GM04503 (cell line): ENCODE measurements at places on chromosomes 13 and 19.

- DNase-seq, result no peak
Observed at GRCh38 chr13:51453959-51454703, 1.3 kb upstream of the INTS6 start.

DNA sequence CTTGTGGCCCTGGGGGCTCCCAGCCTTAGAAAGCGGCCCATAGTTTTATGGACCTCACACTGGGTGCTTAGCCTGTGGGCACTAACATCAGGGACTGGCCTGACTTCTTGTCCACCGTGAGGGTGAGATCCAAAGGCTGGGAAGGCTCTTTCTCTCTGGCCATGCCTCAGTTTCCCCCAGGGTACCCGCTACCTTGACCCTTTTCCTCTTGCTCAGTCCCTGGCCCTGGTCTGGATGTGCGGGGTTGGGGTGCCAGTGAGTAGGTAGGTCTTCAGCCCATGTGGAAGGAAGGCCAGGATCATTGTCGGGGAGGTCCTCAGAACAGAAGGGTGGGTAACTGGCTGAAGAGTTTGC is 1.6 kb upstream of the TMEM161A start:
- no peak for DNase-seq

GRCh38 chr19:10290876-10291553 is 1.3 kb downstream of the ICAM5 start:
- DNase-seq, result no peak

DNA sequence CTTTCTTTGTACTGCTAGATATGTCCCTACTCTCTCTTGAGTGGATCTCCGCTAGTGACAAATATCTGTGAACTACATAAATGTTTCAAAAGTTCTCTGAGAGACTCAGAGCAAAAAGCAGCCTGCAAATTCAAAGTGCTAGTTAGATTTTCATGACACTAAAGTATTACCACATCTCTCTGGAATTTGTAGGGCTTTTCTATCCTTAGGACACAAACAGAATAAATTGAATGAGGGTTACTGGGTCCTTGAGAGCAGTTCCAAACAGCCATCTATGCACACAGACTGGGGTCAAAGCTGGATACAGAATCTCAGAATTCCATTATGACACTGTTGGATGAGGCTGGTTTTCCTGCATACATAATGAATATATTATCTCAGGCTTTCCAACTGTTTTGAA is 953.2 kb downstream of the DIAPH3 start:
- DNase-seq, result no peak

DNA sequence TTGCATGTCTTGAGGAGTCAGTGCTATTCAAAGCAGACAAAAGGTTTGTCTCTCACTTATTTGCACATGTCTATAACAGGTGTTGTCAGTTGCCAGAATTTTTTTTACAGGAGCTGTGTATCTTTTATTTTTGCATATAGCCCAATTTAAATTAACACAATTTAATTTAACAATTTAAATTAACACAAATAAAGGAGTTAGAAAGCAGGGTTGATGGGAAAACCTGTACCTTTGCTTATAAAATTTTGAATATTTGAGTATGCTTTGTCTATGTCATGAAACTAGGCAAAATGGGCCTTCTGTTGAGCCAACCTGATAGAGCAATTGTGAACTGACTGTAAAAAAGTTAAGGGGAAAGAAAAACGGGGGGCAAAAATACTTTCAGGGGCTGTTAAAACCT is 78.0 kb downstream of the MAP4K1 start:
- no peak for DNase-seq

DNA sequence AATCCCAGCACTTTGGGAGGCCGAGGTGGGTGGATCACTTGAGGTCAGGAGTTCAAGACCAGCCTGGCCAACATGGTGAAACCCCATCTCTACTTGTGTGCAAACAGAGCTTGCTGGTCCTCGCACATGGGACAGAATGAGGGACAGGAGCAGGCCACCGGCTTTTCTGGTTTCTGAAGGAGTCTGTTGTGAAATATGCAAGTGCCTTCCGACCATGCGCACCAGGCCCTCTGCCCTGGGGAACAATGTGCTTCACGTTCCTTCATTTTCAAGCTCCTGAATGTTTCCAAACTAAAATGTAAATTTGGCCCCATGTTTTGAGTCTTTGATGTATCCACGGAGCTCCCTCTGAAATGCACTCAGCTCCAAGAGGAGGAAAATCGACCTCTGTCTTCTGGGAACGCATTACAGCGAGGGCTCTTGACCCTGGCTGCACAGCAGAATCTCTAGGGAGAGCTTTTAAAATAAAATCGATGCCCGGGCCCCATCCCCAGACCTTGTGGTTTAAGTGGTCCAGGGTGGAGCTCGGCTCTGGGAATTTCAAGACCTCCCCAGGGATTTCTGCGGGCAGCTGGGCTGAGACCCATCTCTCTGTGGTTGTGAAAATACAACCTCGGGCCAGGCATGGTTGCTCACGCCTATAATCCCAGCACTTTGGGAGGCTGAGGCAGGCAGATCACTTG is 9.3 kb upstream of the ACP4 start:
- no peak for DNase-seq

DNA sequence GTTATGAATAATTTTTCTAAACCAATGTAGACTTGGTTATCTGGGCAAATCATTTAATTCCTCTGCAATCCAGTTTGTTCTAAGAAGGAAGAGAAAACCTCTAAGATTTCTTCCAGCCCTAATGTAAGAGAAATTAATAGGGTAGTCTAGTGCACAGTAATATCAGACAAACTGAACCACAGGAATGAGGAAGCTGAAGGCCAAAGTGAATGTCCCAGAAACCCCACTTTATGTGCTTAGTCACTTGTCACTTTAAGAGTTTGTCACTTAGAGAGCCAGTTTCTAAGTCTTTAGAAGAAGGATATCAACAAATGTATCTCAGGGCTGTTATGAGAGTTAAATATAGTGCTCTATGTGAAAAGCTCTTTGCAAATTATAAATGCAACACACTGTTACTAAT is 750.6 kb downstream of the DIAPH3 start:
- no peak for DNase-seq

DNA sequence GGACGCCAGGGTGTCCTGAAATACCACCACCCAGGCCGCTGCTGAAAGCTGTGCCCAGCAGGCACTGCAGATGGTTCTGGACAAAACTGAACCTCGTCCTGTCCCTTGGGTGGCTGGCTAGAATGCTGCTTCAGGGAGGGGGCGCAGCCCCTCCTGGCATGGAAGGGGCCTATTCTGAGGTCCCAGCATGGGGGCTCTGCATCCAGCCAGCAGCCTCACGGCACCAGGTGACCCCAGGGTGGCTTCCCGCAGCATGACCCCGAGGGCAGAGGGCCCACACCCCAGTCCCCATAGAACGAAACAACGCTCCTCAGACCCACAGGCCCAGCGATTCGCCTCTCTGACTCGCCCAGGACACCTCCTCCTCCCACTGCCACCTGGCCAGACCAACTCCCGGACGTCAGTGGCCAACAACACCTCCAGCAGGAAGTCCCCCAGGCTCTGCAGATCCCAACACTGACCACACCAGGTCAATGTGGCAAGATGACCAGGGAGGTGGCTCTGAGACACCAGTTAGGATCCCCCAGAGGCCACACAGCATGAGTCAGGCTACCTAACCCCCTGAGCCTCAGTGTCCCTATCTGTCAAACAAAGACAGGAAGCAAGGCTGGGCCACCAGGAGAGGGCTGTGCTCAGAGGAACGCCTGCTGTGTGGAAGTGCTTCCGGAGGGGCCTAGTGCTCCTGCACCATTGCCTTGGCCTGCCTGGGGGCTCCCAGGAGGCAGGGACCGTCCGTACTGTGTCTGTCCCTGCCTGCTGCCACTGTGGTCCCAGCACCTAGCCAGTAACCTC is 6.1 kb downstream of the MKNK2 start:
- DNase-seq, result no peak

GRCh38 chr19:46731584-46731983 is 14.3 kb upstream of the FKRP start:
- no peak for DNase-seq

GRCh38 chr13:75395901-75396300 is 86.1 kb downstream of the TBC1D4 start:
- no peak for DNase-seq

DNA sequence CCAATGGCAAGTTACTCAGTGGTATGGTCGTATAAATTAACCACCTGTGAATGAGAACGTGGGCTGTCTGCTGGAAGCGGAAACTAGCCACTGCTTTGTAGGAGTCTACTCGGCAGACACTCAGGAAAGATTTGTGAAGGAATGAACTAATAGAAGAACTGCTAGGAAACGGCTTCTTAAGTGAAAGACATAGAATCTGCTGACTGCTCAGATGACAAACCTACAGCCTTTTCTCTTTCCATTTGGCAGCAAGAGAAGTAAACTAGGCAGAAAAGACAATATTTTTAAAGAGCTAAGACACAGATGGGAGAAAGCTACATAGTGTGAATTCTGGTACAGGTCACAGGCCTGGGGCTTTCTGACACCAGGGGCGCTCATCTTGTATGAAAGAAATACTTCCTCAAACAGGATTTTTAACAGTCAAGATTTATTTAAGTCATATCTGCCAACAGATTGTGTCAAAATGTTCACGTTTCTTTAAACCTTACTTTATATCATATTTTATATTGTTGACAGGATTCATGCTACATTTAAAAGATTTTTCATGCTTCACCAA is 78.4 kb downstream of the MIPEP start:
- DNase-seq, result no peak

DNA sequence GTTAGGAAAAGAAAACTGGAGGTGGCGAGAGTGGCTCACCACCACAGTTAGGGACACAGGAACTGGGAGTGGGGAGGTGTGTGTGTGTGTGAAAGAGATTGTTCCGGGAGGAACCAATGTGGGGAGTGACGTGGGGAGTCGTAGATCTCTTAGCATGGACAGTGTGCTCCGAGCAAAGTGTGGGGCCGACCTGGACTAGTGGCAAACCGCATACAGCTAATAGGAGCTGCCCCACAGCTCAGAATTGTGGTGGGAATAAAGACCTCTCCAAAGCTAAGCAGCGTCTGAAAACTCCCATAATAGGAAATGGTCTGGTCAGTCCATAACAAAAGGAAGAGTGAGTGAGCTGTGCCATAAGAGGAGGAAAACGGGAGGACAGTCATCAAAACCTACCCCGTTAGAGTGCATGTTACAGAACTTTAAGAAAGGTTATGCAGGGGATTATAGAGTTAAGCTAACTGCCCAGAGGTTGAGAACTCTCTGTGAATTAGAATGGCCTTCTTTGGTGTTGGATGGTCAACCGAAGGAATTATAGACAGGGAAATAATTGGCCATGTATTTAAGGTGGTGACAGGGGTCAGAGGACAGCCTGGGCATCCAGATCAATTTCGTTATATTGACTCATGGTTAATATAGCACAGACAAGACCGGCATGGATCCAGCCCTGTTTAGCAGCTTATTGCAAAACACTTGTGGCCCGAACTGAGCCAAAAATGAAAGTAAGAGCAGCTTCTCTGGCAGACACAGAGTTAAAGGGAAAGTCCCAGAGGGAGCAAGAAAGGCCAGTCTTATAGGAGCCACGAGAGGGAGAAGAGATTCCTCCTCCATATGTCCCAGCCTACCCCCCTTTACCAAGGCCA is 8.9 kb upstream of the SLC15A1 start:
- DNase-seq, result no peak

- DNase-seq, result no peak
Observed at GRCh38 chr19:56562766-56563165, 4.5 kb upstream of the ZNF470 start.

DNA sequence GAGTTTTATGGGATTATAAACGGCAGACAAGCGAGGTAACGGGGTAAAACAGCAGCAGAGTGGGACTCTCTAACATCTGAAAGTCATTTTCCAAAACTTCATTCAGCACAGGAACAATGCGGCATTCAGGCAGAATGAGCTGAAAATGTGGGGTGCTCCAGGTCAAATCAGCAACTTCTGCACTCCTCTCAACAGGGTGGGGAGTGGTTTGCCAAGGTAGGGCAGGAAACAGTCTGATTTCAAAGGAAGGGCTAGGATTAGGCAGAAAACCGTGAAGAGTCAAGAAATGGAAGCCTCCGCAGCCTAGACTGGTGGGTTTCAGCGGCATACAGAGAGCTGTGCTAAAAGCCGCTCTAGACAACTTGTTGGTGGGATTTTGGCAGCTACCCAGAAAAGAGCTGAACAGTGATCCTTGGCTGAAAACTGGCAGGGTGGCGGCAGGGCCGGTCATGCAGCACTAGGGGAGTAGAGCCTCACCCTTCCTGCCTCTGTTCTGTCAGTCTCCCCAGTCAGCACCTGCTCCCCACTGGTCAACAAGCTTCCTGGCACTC is 154.2 kb upstream of the KLF12 start:
- DNase-seq, result no peak

- DNase-seq, result peak; percentile 54
Observed at GRCh38 chr19:55418185-55418584, 10.6 kb upstream of the UBE2S start.

- DNase-seq, result peak; percentile 59
Observed at GRCh38 chr19:4120559-4121272, 3.2 kb downstream of the MAP2K2 start.

DNA sequence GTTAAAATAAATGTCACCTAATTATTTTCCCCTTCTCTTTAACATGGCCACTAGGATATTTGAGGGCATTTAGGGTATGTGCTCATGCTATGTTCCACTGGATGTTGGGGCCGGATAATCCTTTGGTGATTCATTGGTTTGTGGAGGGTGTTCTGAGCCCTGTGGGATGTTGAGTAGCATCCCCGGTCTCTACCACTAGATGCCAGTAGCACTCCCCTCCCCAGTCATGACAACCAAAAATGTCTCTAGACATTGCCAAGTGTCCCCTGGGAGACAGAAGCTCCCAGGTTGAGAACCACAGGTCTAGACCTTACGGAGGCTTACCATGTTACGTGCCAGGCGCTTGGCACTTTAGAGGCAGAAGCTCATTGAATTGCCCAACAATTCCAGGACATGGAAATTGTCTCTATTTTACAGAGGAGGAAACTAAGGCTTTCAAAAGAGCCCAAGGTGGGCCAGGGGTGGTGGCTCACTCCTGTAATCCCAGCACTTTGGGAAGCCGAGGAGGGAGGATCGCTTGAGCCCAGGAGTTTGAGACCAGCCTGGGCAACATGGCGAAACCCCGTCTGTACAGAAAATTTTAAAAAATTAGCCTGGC is 14.1 kb downstream of the SHANK1 start:
- DNase-seq, result no peak

DNA sequence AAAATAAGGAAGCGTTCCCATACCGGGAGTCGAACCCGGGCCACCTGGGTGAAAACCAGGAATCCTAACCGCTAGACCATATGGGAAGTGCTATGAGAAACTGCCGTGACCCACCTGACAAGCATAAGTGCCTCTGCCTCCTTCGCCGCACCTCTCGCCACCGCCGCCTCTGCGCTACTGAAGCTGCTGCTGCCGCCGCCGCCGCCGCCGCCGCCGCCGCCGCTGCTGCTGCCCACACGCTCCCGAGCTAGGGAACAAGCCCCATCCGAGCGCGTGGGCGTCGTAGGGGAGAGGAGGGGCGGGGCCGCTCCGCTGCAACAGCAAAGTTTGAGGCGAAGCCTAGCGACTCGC is 610 bp upstream of the WBP4 start:
- DNase-seq, result no peak

- DNase-seq, result no peak
Observed at GRCh38 chr13:30805603-30806011, 70.3 kb downstream of the ALOX5AP start.
